ENCODE measurements at places on chromosomes 13 and 19. TPM values are rescaled to one million over a fixed set of nuclear protein-coding genes. Genes with fewer than 3 reads are reported as not detected.

DNA sequence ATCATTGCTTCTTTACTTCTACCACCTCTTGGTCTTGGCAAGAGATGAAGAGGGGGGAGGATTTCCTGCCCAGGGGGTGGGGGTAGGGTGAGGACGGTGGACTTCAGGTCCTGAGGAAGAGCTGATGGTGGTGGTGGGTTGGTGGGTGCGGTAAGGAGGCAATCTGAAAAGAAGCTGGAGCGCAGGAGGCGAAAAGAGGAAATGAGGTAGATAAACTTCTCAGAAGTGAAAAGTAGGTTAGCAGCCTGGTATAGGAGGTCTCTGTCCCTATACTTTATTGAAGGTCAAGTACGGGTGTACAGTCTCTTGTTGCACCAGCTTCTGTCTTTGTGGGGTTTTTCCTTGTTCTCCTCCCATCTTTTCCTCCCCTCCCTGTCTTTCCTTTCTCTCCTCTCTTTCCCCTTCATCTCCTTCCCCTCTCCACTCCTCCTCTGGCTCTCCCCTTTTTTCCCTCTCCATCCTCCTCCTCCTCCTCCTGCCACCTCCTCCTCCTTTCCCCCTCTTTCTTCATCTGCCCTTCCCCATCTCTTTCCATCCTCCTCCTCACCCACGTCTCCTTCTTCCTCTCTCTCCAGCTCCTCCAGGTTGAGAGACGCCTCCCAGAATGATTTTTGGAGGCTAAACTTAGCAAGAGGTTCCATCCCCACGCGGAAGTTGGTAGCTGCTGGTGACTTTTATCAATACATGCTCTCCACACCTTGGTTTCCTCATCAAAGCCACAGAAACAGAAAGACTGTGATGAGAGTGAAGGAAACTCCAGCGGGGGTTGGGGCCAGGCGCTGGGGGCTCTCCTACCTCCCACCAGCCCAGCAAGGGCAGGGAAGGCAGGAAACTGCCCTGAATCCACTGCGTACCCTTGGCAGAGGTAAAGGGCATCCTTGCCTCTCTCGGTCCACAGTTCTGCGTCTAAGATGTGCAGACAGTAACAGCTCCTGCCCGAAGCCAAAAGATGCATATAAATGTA lies 15.3 kb downstream of the TNFSF14 start:
- no peak for DNase-seq

DNA sequence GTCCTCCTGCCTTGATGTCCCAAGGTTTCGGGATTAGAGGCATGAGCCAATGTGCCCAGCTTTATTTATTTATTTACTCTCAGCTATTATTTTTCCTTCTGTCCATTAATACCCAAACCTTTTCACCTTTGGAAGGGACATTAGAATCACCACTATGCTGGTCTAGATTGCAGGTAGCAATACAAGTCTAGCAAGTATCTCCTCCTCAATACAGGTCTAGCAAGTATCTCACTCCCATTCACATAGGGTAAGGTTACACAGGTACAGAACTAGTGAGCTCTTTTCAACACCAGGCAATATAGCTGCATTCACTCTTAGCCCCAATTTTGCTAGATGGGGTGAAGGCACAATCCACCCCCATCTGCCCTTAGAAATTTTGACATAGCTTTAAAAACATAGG lies 17.4 kb upstream of the SPRYD7 start:
- DNase-seq, result no peak

ZIC2 gene
- not detected for total RNA-seq

- DNase-seq, result no peak
Measured at GRCh38 chr19:805166-805551, 7.9 kb downstream of the PTBP1 start.

DNA sequence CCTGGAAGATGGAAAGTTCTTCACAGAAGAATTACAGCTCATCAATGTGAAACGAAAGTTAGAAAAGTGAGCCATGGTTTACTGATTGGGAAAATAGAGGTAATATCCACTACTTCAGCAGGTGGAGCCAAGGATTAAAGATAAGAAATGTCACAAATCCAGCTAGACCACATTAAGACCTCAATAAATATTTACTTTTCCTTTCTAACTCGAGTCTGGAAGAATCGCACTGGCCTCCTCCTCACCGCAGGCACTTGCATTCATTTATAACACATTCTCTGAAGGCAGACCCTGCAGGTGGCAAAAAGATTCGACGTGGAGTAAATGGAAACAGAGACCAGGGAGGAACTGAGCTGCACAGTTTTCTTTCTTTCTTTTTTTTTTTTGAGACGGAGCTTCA lies 7.4 kb downstream of the SLC35E1 start:
- no peak for DNase-seq

WDR18 gene
- total RNA-seq, result 74.7 TPM

GRCh38 chr13:101942535-101943157 lies 459.2 kb downstream of the FGF14 start:
- DNase-seq, result no peak

GRCh38 chr19:55156202-55157063 lies 1.1 kb downstream of the TNNI3 start:
- DNase-seq, result no peak

All from endothelial cell of umbilical vein (primary cell).